Tongue (tissue), 3 donors: ENCODE measurements at places on chromosomes 4 and X.

- no peak for DNase-seq
Observed at GRCh38 chr4:140069066-140069465, 84.9 kb downstream of the MAML3 start.

- no peak for DNase-seq
Observed at GRCh38 chrX:153959649-153960048, 12.0 kb downstream of the HCFC1 start.

DNA sequence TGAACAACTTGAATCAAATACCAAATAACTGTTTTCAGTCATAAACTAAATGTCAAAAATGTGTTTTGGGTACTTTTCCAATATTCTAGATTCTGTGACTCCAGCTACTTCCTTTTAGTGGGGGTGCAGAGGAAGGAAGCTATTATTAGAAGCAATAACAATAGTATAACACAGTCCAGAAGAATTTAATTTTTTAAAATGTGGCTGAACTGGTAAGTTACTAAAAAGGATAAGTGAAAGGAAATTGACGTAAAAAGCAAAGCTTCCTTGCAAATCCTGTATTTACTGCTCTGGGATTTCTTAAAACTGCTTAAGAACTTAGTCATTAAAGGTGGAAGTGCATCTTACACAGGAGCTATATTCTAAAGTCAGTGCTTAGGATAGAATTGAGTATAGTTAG is 53.2 kb downstream of the MOSPD2 start:
- DNase-seq, result no peak

DNA sequence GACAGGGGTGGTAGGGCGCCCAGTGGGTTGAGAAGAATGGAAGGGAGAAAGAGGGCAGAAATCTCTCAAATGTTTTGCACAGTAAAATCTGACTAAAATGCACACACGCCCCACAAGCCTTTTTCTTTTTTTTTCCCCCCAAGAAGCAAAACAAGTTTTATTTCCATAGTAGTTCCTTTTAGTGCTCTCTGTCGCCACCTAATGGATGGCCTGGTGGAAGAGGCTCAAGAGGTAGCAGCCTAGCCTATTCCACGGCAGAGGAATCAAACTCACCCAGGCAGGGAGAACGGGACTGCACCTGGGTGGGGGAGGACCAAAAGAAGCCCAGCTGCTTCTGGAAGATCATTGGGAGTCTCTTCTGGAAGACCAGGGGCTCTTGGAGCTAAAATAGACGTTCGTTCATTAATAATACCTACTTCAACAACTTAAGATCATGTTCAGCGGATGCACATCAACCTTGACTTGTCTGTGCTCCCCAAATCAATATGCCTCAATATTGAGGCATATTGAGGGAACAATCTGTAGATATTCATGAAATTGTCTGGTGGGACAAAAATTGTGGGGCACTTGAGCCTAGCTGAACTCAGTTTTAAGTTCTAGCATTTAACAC is 31.6 kb upstream of the IRAK1 start:
- peak; percentile 84 for DNase-seq

DNA sequence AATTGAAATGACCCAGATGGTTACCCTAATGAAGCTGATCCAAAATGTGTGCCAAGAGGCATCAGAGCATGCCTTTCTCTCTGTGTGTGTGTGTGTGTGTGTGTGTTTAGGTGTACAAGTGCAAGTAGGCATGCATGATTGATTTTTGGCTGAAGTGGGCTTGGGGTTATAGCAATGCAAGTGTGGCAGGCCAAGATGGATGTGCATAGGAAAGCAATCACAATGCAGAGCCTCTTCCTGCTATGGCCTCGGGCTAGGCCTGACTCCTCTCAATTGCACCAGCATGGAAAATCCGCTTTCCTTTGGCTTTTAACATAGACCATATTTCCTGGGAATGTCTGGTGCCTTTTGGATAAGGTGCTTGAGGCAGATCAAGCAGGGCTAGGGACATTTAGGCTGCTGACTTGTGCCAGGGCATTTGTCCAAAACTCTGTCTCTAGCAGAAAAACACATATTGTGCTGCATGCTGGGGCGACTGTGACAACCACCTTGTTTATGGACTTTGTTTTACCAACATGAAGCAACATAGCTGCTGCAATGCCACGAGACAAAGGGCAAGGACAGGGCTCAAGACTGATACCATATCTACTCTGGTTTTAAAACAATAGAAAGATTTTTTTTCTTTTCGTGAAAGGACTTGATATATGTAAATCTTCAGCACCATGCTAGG is 395.7 kb downstream of the RAPGEF2 start:
- peak; percentile 60 for DNase-seq

- DNase-seq, result peak; percentile 45
Observed at GRCh38 chr4:67700116-67700737, 728 bp downstream of the UBA6 start.

- DNase-seq, result peak; percentile 90
Observed at GRCh38 chr4:4859325-4859798, at the start of gene MSX1. Gene MSX1, plus strand, starts transcription at chr4:4859665. Its CDS starts 235 bp downstream, at chr4:4859900.

DNA sequence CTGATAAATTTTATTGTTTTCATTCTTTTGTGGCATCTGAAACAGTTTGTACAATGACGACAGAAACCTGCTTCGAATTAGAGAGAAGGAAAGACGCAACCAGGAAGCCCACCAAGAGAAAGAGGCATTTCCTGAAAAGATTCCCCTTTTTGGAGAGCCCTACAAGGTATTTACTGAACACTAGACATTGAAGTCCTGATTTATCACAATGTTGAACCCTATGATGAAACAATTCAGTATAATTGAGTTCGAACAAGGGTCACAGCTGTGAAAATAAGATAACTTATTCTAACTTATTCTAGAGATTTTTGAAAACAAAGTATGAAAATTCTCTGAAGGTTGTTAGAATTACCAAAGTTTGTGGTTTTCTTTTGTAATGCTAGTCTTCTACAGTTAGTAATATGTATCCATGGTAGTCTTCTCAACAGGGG is 111.3 kb downstream of the AFF1 start:
- DNase-seq, result no peak

DNA sequence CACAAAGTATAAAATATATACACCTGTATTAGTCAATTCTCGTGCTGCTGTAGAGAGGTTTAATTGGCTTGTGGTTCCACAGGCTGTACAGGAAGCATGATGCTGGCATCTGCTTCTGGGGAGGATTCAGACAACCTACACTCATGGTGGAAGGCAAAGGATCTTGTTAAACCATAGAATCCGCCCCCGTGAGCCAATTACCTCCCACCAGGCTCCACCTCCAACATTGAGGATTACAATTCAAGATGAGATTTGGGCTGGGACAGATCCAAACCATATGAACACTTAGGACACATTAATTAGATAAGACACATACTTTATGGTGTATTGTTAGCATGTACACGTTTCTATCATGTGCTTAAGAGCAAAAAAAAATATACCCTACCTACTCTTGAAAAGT is 22.1 kb upstream of the SORBS2 start:
- DNase-seq, result no peak

DNA sequence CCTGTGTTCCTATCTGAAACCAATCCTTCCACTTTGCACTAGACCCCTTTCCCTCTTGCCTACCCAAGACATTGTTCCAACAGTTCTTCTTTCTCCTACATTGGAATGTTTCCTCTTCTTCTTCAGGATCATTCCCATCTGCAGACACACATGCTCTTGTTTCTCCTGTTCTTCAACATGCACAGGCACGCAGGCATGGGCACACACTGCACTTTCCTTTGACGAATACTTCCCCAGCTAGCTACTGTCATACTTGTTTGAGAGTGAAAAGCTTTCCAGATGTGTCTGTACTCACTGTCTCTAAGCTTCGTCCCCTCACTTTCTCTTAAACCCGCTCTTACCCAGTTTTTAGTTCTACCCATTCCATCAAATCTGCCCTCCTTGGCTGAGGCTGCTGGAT is 31.8 kb upstream of the ERVMER34-1 start:
- no peak for DNase-seq

- DNase-seq, result no peak
Observed at GRCh38 chrX:133910539-133910938, 74.9 kb downstream of the GPC3 start.

- DNase-seq, result no peak
Observed at GRCh38 chrX:129041319-129041718, 482.0 kb downstream of the SMARCA1 start.

DNA sequence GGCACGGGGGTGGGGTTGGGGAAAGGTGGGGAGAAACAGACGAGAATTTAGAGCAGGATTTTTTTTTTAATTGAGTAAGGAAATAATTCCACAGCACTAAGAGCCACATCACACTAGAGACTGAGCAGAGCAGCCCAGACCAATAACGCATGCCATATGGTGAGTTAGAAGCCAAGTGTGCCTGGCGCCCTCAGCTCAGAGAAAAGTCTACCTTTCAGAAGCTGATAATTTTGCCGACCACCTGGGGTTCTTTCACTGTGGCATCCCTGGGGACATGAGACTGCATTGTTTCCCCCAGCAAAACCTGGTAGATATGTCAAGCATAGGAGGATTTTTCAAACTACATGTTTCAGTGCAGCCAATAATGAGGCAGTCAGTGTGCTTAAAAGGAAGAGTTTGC is 516.8 kb downstream of the SMARCA1 start:
- DNase-seq, result peak; percentile 5

DNA sequence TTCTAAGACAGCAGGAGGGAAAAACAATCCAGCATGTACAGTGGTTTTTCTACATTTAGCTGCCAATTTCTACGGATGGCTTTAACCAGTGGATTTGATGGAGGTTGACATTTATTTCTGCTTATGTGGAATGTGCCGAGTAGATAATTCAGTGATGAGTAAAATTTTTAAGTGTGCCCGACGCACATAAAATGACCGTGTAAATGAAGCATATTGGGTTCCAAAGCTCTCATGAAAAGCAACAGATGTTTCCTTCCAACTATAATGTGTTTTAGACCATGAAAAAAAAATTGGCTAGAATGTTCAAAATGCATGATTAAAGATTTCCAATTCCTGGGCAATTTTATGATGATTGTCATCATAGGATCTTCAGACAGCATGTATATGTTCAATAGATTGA is 14.1 kb downstream of the INPP4B start:
- DNase-seq, result peak; percentile 54

- DNase-seq, result no peak
Observed at GRCh38 chrX:137563681-137564651, 2.0 kb upstream of the ZIC3 start.

- DNase-seq, result peak; percentile 96
Observed at GRCh38 chr4:82462415-82462831, 32.0 kb downstream of the ENOPH1 start.

GRCh38 chr4:24164054-24164693 is 274.3 kb upstream of the PPARGC1A start:
- DNase-seq, result peak; percentile 34

GRCh38 chr4:77201343-77201742 is 44.3 kb downstream of the CCNG2 start:
- no peak for DNase-seq

DNA sequence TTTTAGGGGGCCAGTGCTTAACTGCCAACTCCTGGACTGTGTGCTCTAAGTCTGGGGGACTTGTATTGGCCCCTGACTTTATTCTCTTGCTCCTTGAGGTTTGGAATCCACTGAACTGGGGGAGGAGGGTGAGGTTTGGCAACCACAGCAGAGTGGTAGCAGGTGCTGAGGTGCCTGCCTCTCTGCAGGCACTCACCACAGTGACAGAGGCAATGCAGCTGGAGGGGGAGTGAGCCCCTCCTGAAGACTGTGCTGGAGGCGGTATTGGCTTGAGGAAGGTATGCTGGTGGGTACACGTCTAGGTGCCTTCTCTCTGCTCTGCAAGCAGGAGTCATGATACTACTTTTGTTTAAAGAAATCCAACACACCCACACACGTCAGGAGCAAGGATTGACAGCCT is 24.6 kb downstream of the CFAP299 start:
- DNase-seq, result no peak

DNA sequence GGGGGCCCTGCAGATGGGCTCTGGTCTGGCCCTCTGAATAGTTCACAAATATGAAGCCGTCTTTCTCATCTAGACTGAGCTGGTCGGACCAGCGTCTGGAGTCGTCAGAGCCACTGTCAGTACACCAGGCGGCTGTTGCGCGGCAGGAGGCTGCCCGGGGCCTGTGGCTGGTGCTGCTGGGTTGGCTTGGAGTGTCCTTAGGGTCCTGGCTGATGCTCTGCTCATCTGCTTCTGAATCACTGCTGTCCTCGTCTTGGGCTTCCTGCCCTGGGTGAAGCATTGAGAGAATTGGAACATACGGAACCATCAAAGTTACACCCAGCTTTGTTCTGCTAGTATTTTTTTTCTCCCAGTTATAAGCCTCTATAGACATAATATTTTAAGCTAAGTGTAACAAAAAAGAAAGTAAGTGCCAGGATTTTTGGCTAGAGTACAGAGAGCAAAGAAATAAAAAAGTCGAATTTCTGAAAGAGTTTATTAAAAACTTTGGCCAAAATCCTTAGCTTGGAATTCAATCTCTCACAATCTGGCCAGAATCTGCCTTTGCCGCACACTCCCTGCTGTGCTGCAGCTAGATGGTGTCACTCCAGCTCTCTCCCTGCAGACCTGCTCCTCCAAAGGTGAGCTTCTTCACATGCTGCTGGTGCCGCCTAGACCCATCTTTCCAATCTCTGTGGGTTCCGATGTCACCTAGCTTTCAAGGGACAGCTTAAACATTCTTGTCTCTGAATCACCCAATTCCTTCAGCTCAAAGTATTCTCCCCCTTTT is 96.2 kb downstream of the CDS1 start:
- DNase-seq, result no peak

DNA sequence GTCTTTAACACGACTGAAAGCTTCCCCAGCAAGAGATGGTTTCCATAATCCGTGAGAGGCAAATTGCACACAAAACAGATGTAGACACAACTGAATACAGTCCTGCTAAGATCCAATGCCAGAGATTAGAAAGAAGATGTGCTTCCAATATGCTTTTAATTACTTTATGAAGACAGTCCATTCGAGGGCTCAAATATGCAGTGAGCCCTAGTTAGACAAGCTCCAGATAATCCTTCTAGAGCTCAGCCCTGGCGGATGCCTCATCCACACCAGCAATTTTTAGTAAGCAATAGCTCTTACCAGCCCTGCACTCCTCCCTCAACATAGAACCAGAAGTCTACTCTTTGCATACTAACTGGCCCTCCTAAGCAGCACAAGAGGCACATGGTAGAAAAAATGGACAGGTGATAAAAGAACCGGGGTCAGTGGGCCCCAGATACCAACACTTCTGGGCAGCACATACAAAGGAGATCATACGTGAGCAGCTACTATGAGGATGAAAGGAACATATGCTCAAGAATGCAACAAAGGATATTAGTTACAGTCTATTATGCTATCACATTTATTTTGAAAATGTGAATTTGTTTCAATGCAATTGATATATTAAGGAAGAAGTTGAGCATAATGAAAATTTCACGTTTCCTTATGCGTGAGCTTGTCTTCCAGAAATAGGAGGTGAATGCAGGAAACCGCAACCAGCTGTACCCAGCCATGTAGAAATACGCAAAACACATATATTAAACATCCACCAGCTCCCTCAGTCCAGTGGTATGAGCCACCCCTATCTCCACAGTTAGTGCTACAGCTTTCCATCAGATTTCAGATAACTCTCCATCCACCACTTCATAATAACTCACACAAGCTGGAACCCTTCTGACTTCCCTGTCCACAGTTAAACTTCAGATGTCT is 34.3 kb downstream of the GPC4 start:
- no peak for DNase-seq
